ENCODE measurements at places on chromosomes 7 and 10. TPM values are rescaled to one million over a fixed set of nuclear protein-coding genes. Genes with fewer than 3 reads are reported as not detected.

Gene JAKMIP3
- total RNA-seq: 0.50 TPM

Gene AKR1C8
- total RNA-seq: not detected

Gene NFE2L3
- 39.2 TPM for total RNA-seq

Gene ACTA2
- 0.23 TPM for total RNA-seq

Gene LRRC61
- total RNA-seq: 35.8 TPM

Gene BMPER
- not detected for total RNA-seq

Gene GAD2
- total RNA-seq: not detected

Gene NKX6-2
- total RNA-seq: not detected

Gene C7orf33
- total RNA-seq: 0.23 TPM

Gene CISD1
- 98.3 TPM for total RNA-seq

Gene ITGA8
- total RNA-seq: not detected

Gene TMEM273
- total RNA-seq: not detected

Gene PAX4
- total RNA-seq: not detected

Gene RAPGEF5
- 20.7 TPM for total RNA-seq

Gene TSPAN12
- 4.1 TPM for total RNA-seq

Gene CALML3
- 0.18 TPM for total RNA-seq

Gene WDFY4
- total RNA-seq: not detected

Gene ENTPD7
- total RNA-seq: 36.0 TPM

Gene KNDC1
- 3.2 TPM for total RNA-seq

Gene CCDC172
- total RNA-seq: not detected

Gene C10orf67
- not detected for total RNA-seq

Gene ADO
- total RNA-seq: 34.1 TPM

Gene SPDYE2
- not detected for total RNA-seq
